Activated CD8-positive, alpha-beta T cell treated with anti-CD3 and anti-CD28 coated beads for 36 hours (primary cell): ENCODE measurements at places on chromosomes 7 and 10. TPM values are rescaled to one million over a fixed set of nuclear protein-coding genes. Genes with fewer than 3 reads are reported as not detected.

Gene HTR5A
- total RNA-seq: not detected

Gene FOXK1
- 39.6 TPM for total RNA-seq

Gene HPSE2
- not detected for total RNA-seq

Gene AKR1C4
- total RNA-seq: not detected

Gene TMEM225B
- 2.2 TPM for total RNA-seq

Gene SYT15
- total RNA-seq: 0.98 TPM

Gene OR2A42
- total RNA-seq: not detected

Gene TEX36
- total RNA-seq: not detected

Gene RPEL1
- total RNA-seq: not detected

Gene ECD
- 31.8 TPM for total RNA-seq

Gene MYO3A
- total RNA-seq: not detected

Gene ACSL5
- total RNA-seq: 34.1 TPM

Gene CHAT
- total RNA-seq: not detected

Gene HSPA12A
- total RNA-seq: not detected

Gene PTPRE
- total RNA-seq: 19.9 TPM

Gene SFRP4
- not detected for total RNA-seq

Gene GIMAP7
- total RNA-seq: 29.0 TPM

Gene ZNF117
- total RNA-seq: 5.8 TPM

Gene DENND2A
- total RNA-seq: not detected

Gene TDRD1
- 0.05 TPM for total RNA-seq

Gene VPS37D
- 0.87 TPM for total RNA-seq

Gene SPDYE9
- total RNA-seq: not detected

Gene LSM5
- total RNA-seq: 122 TPM

Gene ADGRA1
- total RNA-seq: not detected

Gene TMEM273
- total RNA-seq: 19.0 TPM

Gene DKK1
- total RNA-seq: not detected

Gene LOXL4
- total RNA-seq: not detected

Gene CH25H
- total RNA-seq: not detected

Gene AKR1C2
- not detected for total RNA-seq

Gene NOS3
- 6.2 TPM for total RNA-seq
